ENCODE measurements at places on chromosomes 6 and 20.

GRCh38 chr20:43220612-43221011 is 30.9 kb upstream of the PTPRT start:
- DNase-seq = no peak

GRCh38 chr6:119171864-119172588 is 93.6 kb upstream of the FAM184A start:
- DNase-seq = no peak

GRCh38 chr20:7950387-7950786 is 10.1 kb upstream of the HAO1 start:
- no peak for DNase-seq

DNA sequence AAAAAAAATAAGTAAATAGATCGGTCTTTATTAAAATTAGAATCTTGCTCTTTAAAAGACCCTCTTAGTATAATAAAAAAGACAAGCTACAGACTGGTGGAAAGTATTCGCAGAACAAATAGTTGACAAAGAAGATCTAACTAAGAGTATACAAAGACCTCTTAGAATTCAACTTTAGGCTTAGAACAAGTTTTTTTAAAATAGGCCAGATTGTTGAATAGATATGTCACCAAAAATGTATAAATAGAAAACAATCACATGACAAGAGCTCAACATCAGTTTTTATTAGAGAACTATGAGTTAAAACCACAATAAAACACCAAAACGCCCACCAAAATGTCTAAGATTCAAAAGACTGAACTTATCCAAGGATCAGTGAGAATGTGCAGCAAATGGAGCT is 632.7 kb upstream of the PTCHD4 start:
- no peak for DNase-seq

GRCh38 chr6:35396991-35397390 is 54.6 kb downstream of the PPARD start:
- no peak for DNase-seq

GRCh38 chr20:50257860-50258259 is 67.2 kb downstream of the CEBPB start:
- DNase-seq = no peak
